ENCODE measurements at places on chromosomes 7 and 10. TPM values are rescaled to one million over a fixed set of nuclear protein-coding genes. Genes with fewer than 3 reads are reported as not detected.
A peak's percentile ranks its signal among the peaks of the same experiment; 100 is the strongest.

HYAL4 gene
- total RNA-seq, result not detected

DNA sequence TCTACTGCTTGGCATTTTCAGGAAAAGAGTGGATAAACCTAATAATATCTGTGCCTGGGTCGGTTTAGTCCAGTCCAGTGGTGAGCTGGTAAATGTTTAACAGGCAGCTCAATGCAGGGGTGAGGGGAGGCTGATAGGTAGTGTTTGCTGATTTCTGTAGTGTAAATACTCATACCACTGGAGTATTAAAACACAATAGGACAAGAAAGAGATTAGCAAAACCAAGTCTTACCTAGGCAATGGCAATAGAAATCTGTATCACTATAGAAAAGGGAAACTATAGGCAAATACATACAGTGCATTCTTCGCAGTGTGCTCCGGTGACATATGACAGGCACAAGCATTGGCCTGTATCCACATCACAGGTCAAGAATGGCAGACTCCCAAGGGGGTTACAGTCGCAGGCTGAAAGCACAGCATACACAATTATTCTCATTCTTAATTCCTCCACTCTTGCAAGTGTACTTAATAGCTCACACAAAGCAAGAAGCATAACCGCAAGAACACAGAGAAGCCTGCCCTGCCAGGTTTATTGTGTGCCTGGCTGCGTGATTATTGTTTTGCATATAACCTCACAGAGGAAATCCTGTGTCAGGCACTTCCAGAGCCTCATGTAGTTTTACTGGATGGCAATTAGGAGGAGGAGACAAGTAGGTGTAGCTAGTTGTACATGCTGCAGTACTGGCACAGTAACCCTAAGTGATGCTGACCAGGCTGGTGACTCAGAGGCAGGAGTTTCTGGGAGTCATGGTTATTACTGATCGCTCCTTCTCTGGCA, 35.0 kb downstream of the LAMB4 start:
- DNase-seq, result peak; percentile 88
- no peak overlapping the region for H3K4me3 ChIP-seq

GRCh38 chr10:110032801-110033700, 25.3 kb downstream of the ADD3 start:
- no peaks in the 10 kb centered on the region for H3K4me1 ChIP-seq
- no peaks in the 10 kb centered on the region for H3K27me3 ChIP-seq
- H3K27ac ChIP-seq, result no peak overlapping the region
- H3K4me3 ChIP-seq, result no peak overlapping the region
- H3K36me3 ChIP-seq, result no peaks in the 10 kb centered on the region
- DNase-seq, result no peak

TMEM130 gene
- 3.0 TPM for total RNA-seq

GRCh38 chr7:79714081-79714480, 260.6 kb upstream of the MAGI2 start:
- no peak for DNase-seq
- no peaks in the 10 kb centered on the region for H3K27me3 ChIP-seq
- H3K27ac ChIP-seq, result no peak overlapping the region
- H3K4me1 ChIP-seq, result no peaks in the 10 kb centered on the region

DNA sequence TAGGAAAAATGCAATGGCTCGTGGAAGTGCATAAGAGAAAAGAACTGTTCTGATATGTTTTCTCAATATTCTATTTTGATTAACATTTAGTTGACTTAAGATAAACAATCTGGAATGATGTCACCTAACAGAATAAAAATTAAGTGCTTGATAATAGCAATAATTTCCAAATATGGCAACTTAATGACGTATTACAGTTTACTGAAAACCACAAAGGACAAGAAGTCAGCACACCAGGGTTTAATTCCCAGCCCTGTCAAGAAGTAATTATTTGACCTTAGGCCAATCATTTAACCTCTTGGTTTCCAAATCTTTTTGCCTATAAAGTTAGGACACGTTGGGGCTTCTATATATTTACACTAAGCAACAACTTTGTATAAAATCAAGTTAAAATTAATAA, 95.7 kb downstream of the CABCOCO1 start:
- H3K4me1 ChIP-seq, result peaks cover 24% of the 10 kb centered on the region
- H3K36me3 ChIP-seq, result no peaks in the 10 kb centered on the region
- no peaks in the 10 kb centered on the region for H3K27me3 ChIP-seq

DNA sequence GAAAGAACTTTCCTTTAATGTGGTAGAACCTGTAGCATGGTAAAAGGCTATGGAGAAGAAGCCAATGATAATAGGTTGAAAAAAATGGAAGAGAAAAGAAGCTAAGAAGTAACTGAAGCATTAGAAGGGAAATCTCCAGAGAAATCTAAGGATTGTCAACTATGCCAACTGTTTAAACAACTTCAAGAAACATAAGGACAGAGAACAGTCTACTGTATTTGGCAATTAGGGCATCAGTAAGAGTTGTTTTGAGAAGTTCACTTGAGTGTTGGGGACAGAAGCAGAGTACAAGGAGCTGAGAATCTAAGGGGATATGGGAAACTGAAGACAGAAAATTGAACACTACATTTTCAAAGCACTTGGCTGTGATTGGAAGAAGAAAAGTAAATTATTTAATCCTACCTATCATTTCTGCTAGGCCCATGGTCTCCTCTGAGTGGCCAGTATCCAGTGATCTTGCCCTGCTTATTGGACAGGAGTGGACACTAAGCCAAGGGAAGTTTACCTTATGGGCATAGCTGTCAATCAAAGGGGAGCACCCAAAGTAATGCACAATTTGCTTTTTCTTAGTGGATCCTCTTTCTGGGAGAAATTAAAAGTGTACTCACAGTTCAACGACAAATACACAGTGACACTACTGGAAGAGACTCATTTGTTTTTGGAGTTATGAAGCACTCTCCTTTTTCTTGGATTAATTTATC, 56.4 kb upstream of the CCDC71L start:
- no peaks in the 10 kb centered on the region for H3K36me3 ChIP-seq
- H3K27me3 ChIP-seq, result no peaks in the 10 kb centered on the region
- H3K4me1 ChIP-seq, result no peaks in the 10 kb centered on the region
- peak overlapping the region; percentile 44 for H3K27ac ChIP-seq
- H3K4me3 ChIP-seq, result no peak overlapping the region

Measured in sigmoid colon (tissue), 7 donors.